LHCN-M2 (cell line): ENCODE measurements at places on chromosomes 16 and 17. TPM values are rescaled to one million over a fixed set of nuclear protein-coding genes. Genes with fewer than 3 reads are reported as not detected.

GRCh38 chr16:23229714-23230113 is 47.2 kb downstream of the SCNN1G start:
- DNase-seq, result no peak

The SYT17 gene
- total RNA-seq, result 0.45 TPM in 1 of 2 replicates, not detected in the other

- peak; percentile 94 for DNase-seq
Measured at GRCh38 chr17:75033346-75034235, 13.2 kb downstream of the ATP5PD start.

GRCh38 chr17:50562242-50563091 is 2.0 kb downstream of the CACNA1G start:
- DNase-seq, result no peak

GRCh38 chr16:50467943-50468748 is 80.0 kb upstream of the NKD1 start:
- no peak for DNase-seq

The SCIMP gene
- total RNA-seq, result not detected in 2 replicates

DNA sequence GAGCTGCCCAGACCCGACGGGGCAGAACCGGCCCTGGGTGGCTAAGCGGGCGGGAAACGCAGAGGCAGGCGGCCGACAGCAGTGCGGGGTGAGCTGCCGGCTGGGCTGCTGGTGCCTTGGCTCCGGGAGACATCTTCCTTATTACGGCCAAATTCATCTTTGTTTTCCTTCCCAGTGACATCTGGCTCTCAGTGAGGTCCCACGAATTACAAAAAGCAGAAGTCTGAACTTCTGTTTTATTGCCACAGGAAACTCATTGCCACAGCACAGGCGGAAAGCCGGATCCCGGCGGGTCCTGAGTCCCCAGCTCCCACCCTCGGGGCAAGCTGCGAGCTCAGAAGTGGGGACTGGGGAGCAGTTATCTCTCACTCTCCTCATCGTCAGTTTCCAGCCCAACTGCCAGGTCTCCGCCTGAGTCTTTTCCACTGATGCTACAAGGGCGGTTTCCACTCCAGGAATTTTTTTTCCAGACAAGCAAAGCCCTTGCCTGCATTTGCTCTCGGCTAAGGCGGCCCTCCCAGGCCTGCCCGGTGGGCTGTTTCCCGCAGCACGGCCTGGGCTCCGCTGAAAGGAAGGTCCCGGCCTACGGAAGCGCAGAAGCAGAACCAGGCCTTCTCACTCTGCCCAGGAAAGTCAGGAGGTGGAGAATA is 40.3 kb downstream of the CBFA2T3 start:
- no peak for DNase-seq

GRCh38 chr17:9472094-9472493 is 103.5 kb downstream of the STX8 start:
- DNase-seq, result peak; percentile 75

- no peak for DNase-seq
Measured at GRCh38 chr16:16096121-16096857, 127.0 kb downstream of the ABCC6 start.

DNA sequence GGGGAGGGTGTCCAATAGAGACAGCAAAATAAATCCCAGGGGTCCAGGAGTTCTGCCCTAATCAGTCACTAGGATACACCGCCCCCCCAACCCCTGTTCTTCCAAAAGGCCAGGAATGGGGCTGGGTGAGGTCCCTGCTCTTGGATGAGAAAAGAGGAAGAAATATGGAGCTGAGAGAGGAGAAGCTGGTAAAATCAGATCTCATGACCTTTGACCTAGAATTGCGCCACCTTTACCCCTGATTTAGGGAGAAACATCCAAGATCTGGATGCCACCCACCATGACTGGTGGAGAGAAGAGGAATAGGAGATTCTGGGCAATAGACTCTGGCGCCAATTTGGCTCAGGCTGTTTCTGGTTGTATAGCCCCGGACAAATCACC is 707 bp upstream of the CACNB1 start:
- no peak for DNase-seq

- no peak for DNase-seq
Measured at GRCh38 chr17:19347323-19348080, 15.0 kb downstream of the B9D1 start.

DNA sequence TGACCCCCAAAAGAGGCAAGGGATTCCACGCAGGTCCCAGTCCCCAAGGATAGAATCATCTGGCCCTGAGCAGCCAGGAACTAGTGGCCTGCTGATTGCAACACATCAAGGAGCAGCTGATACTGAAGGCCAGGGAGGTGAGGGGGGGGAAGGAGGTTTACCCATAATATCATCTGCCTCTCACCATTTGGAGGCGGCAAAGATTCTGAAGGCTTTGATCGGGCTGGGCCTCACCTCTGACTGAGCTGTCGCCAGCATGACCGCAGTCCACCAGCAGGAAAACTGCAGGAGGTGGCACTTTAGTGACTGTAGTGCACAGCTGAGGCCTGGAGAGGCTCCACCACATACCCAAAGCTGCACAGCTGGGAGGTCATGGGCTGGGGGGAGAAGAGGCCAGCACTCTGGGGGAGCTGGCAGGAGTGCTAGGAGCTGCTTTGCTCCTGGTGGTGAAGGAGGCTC is 20.5 kb upstream of the ITGA3 start:
- peak; percentile 68 for DNase-seq

- DNase-seq, result peak; percentile 97
Measured at GRCh38 chr17:36545465-36546417, 1.0 kb downstream of the GGNBP2 start.

DNA sequence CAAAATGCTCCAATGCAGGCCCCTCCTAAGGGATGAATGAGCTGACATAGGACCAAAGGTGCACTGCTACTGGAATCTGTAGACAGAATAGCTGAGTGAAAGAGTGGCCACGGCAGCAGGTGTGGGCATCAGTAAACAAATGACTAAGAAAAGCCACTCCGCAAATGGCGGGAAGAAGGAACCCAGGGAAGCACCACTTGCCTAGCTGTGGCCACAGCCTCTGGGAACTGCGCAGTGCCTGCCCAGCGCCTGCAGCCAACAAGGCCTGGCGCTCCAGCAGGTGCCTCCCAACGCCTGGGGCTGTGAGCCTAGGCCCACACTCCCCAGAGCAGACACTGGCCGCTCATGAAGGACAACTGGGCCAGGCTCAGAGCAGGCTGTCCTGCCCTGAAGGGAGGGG is 11.8 kb downstream of the PEMT start:
- no peak for DNase-seq

The NAGS gene
- total RNA-seq, result 1.5 and 1.6 TPM in 2 replicates

The HAGHL gene
- total RNA-seq, result 10.7 and 19.2 TPM in 2 replicates

GRCh38 chr17:40017422-40018080 is 2.3 kb downstream of the CSF3 start:
- no peak for DNase-seq

DNA sequence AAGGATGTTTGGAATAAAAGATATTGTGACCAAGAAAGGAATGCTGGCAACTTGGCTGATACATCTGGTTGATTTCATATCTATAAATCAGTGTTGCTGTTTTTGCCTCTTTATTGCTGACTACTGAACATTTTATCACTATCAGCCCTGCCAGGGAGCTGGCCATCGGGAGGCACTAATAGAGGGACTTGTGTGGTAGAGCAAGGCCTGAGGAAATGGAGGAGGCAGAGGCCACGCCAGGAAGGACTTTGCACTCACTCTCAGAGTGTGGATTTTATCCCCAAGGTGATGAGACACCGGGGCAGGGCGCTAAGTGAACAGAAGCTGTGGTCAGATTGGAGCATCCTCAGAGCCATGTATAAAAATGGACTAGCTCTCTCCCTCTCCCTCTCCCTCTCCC is 9.3 kb upstream of the CYB561 start:
- DNase-seq, result no peak

DNA sequence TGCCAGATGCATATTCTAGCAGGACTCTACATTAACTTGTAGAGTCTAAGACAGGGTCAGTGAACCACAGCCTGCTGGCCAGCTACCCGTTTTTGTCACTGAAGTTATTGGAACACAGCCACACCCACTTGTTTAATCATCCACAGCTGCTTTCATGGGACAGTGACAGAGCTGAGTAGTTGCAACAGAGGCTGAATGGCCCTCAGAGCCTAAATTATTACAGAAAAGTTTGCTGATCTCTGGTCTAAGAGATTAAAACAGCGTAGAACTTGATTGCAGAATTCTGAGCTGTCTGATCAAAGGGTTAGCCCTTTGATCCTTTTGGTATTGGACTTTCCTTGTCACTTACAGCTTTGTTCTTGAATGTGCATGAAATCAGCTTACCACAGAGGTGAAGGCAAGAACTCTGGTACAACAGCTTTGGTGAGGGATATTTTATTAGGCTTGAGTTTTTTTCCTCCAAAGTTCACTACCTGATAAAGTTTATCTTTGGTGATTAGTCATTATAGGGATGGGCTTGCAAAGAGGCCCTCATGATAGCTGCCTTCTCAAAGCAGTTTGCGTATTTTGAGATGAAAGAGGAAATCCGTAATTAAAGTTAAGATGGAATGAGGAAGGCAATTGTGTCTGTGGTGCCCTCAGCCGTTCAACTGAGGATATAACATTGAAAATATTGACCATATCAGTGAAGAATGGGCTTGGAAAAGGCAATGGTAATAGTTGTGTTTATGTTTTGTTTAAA is 23.6 kb downstream of the ALDH3A2 start:
- peak; percentile 35 for DNase-seq

- peak; percentile 73 for DNase-seq
Measured at GRCh38 chr17:56111706-56112485, 41.4 kb upstream of the ANKFN1 start.

DNA sequence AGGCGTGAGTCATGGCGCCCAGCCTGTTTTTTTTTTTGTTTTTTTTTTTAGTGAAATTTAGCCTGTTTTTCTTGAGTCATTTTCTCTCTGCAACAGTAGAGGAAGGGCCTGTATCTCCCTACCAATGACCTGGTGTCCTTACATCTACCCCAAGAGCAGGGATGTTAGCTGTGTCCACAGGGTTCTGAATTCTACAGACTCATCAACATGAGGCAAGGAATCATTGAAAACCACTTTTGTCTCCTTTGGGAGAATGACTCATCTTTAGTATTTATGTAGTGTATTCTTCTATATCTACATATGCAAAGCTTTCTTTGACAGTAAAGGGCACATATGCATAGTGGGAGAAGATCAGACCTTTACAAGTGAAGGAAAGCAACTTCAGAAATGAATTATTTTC is 105.3 kb downstream of the SPECC1 start:
- DNase-seq, result peak; percentile 35

DNA sequence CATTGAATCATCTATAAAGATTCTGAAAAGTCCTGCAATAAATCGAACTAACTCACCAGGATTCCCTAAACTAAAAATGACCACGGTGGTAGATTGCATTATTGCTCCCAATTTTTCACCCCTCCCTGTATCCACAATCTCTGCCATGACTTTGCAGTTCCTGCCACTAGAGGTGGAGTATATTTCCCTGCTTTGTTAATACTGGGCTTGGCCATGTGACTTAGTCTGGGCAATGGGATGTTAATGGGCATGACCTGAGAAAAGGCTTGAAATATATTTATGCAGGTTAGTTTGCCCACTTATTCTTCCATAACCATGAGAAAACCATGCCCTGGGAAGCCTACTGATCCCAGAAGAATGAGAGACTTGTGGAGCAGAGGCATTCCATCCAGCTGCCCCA is 59.1 kb downstream of the NOG start:
- no peak for DNase-seq

The OR2C1 gene
- total RNA-seq, result 0.17 TPM in 1 of 2 replicates, not detected in the other

The CBFA2T3 gene
- total RNA-seq, result not detected in 2 replicates

The ACAP1 gene
- 1.5 TPM in 1 of 2 replicates, not detected in the other for total RNA-seq

- no peak for DNase-seq
Measured at GRCh38 chr16:49876716-49877129, 20.8 kb upstream of the ZNF423 start.

The ADORA2B gene
- 27.8 and 31.2 TPM in 2 replicates for total RNA-seq

DNA sequence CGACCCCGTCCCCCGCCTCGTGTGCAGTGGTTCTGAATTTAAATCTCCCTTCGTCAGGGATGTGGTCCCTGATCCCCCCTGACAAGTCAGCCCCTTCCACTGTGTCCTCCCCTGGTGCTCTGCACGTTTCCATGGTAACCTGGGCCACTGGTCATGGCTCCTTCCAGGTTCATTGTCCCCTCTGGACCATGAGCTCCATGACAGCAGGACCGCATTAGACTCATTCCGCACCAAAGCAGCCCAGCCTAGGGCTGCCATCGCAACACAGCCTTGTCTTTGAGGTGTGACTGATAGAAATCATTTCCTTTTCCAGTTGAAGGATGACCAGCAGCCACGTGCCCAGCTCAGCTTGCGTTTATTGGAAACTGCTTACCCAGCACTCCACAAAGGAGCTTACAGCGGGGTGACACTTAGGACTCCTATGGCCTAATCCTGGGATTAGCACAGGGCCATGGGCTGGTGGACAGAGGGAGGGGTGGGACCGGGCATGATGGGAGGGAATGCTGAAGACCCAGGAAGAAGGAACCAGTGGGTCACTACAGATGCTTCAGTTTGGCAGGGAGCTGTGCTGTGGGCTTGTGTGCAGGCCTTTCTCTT is 7.6 kb downstream of the RCVRN start:
- DNase-seq, result no peak

The GPR179 gene
- under 0.01 TPM in 1 of 2 replicates, not detected in the other for total RNA-seq

The SLC13A2 gene
- not detected in 2 replicates for total RNA-seq

GRCh38 chr17:17144061-17144460 is 62.1 kb downstream of the PLD6 start:
- no peak for DNase-seq
